ENCODE measurements at places on chromosomes 5 and 9.

- DNase-seq = no peak
These were observed 51.1 kb downstream of the PRRT1B start for GRCh38 chr9:131596430-131596743.

GRCh38 chr9:6576987-6577386, 68.5 kb downstream of the GLDC start:
- DNase-seq = no peak

GRCh38 chr5:151183456-151184245, 26.1 kb upstream of the ANXA6 start:
- DNase-seq = no peak

DNA sequence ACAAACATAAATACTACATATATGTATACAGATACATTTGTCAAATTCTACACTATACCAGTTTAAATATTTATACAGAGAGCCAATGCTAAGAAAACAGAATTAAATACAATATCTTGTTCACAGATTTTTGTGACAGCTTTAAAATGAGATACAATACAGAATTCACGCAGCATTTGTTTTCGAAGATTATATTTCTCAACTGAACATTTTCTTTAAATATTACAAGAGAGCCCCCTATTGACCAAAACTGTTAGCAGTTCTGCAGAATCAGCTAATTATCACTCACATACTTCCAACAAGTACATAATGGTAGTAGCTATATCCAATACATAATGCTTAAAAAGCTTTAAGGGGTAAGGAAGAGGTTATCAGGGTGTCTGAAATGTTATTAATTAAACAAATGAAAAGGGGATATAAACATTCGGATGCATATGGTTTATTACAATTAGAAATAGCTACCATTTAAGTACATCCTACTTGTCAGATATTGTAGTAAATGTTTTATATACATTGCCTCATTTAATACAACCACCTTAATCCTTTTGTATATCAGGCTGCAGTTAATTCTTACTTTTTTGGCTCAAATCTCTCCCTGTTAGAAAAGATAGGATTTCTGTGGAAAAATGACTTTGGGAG, 31.7 kb downstream of the ZDHHC21 start:
- DNase-seq = peak; percentile 61

DNA sequence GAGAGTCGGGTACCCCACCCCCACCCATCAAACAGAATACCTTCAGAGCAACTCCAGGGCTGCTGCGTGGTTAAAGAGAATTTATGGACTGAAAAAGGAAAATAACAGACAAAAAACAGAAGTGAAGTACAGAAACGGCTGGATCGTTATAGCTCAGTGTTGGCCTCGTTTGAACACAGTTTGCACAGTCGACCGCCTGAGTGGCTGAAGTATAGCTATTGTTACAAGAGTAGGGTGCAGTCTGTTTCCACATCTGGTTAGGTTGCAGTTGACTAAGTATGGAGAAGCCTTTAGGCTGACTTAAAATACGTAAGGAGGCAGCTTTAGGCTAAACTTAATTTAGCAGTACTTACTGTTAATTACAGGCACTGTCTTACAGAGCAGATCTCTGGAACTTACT, 121.2 kb downstream of the GCNT1 start:
- DNase-seq = no peak

GRCh38 chr5:4572311-4573100, 567.6 kb upstream of the ADAMTS16 start:
- no peak for DNase-seq

- peak; percentile 50 for DNase-seq
These were observed 3.8 kb downstream of the EGR1 start for GRCh38 chr5:138468966-138469539.

DNA sequence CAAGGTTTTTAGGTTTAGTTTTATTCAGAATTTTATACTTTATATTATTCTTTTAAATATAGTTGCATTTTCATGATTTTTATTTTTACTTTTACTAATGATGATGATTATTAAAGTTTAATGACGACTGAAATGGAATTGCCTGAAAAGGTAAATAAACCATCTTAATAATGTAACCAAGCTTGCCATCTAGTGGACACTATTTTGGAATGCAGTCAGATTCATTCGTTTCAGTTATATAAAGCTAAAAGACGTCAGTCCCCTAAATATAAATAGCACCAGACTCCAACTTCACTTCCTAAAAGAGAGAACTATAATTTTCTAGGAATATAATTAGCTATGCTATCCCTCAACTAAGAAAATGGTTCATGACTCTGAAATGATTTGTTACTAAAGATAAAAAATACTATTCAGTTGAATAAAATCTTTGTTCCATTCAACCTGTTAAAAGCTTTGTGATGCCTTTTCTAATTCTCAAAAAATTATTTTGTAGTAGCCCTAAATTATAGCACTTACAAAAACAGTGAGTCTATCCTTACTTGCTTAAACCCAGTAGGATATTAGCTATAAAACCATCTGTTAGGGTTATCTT, 19.9 kb downstream of the ABITRAM start:
- DNase-seq = peak; percentile 71

GRCh38 chr5:9553561-9553960, 7.7 kb upstream of the SEMA5A start:
- no peak for DNase-seq

DNA sequence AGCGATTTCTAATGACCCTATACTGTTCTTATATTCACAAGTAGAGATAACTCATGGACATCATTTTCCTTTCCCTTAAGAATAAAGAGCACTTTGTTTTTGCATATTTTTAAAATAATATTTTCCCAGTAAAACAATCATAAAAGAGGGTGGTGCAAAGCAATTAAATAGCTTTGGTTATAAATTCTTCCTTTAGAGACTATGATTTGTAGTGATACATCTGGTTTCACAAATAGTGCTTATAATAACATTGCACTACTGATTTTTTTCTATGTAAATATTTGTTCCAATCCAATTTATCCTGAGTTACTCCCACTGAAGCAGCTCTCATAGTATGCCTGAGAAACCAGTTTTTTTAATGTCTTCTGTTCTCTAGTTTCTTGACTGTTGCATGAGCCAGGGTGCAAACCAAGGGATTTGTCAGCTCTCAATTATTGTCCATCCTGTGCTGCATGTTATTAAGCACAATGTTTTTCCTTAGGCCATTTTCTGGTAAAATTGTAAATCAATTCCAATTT, 74.7 kb downstream of the LURAP1L start:
- DNase-seq = no peak

DNA sequence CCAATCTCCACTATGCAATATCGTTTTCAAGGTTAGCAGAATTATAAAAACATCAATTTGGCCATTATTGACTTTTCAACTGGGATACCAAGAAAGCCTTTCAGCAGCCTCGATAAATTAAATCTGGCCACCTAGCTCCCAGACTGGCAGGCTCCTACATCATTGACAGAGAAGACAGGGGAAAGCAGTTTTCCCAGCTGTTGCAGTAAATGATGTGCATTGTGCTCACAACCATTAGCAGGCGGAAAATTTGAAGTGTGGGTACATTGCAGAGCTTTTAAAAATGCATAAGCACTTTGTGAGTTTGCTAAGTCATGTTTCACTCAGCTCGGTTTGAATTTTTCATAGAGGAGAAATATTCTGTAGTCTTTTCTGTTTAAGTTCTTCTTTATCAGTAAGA, 297.9 kb downstream of the KCTD16 start:
- DNase-seq = no peak

- no peak for DNase-seq
These were observed 4.2 kb upstream of the NRARP start for GRCh38 chr9:137306066-137306849.

DNA sequence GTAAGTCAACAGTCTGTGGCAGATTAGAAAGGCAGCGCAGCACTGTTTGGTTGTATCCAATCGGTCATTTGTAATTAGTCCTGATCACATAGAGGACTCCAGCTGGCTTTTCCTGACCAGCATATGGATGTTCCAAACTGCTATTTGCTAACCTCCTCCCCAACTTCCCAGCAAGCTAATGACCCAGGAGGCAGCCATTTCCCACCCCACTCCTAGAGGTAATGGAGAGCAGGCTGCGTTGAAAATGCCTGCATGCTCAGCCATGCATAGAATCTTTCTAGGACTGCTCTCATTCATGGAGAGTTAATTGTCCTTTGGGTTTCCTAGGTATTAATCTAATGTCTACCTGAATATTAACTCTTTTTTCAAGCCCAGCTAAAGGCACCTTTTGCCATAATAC, 850.6 kb upstream of the WWC1 start:
- no peak for DNase-seq

DNA sequence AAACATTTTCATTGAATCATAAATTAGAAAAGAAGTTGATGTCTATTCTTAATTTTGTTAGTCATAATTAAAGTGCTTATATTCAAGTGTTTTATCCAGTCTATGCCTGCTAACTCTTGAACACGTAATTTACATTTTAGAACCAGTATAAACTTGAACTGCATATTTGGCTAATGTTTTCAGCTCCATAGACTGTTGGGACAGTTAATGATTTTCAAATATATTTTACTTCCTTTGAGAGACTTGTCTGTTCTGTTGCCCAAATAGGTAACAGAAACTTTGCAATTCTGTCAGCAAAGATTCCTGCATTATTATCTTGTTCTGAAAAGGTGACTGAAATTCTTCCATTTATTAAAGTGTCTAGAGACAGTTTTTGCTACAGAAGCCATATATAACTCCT, 7.8 kb downstream of the ITGA2 start:
- no peak for DNase-seq

GRCh38 chr5:138438724-138439476, at the start of gene REEP2:
REEP2 (plus strand) TSS chr5:138439057; CDS start chr5:138439209, 152 bp downstream.
- peak; percentile 73 for DNase-seq

GRCh38 chr9:83043597-83043996, 19.3 kb downstream of the RASEF start:
- DNase-seq = no peak

DNA sequence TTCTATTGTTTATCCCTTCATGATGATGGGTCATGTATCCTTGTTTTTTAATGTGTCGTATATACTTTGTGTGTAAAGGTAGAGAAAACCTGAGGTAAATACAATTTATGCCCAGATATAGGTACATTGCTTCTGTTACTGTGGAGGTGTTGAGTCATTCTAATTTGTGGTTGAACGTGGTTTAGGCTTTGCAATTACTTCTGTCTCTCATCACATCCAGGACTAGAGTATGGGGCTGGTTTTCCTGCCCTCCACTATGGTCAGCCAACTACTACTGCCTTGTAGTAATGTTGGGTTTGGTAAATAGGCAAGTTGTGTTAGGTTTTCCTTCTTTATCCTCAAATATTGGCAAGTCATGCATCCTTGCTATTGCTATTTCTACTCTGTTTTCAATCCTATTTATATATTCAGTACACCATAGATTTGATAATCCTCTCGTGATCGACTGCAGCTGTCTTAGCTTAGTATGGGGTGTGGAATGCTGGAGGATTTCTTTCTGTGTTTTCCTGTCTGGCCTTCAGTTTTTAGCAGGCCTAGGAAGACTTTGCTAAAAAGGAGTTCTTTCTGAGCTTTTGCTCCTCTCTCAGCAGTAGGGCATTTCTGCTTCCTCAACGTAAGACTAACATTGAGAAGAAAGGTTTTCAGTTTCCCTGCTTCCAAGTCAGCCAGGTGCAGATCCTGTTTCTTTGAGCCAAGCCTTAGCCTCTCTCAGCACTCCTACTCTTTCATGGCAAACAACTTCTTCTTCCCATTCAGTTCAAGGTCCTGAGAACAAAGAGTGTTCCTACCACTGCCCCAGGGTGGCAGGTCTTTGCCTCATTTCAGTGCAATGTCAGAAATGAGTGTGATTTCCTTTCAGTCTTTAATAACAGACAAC, 844.4 kb upstream of the CDH18 start:
- DNase-seq = no peak

GRCh38 chr9:106482733-106483132, 380.2 kb upstream of the ZNF462 start:
- no peak for DNase-seq

Data from NAMALWA (cell line).